AG08395 (cell line): ENCODE measurements at places on chromosomes 3 and 15.
A peak's percentile ranks its signal among the peaks of the same experiment; 100 is the strongest.

GRCh38 chr3:123372686-123373473 lies 76.0 kb downstream of the ADCY5 start:
- DNase-seq, result no peak

DNA sequence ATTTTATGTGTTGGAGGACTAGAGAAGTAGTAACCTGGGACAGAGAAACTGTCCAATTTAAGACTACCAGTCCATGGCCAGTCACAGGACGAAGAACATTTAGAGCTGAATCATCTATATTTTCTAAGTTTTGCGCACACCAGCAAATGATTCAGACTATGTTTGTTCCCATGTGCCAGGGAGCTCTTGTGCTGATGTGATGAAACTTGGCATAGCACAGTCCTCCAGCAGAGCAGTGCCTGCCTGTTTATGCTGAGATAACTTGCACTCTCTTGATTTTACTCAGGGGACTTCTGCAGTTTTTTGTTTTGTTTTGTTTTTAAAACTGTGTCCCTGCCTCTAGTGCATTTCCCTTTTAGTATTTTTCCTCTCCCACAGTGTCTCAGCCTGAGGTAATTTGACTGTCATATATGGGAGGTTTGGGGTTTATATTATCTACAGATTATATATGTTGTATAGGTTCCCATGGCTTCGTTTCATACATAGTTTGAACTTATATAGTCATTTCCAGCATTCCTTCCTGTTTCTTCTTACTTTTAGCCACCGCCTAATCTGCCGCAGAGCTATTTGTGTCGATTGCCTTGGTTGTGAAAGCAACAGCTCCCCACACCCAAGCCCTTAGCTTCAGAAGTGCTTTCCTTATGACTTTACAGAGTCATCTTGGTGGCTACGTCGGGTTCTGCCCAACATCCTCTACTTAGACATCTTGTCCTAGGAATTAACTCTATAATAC lies 45.5 kb downstream of the PPM1L start:
- peak; percentile 8 for DNase-seq

- DNase-seq, result no peak
Measured at GRCh38 chr3:24523988-24524727, 29.5 kb upstream of the THRB start.

GRCh38 chr3:26838026-26838425 lies 215.5 kb downstream of the LRRC3B start:
- DNase-seq, result no peak

GRCh38 chr3:82128271-82128670 lies 366.8 kb upstream of the GBE1 start:
- no peak for DNase-seq

GRCh38 chr3:29440413-29441305 lies 159.8 kb downstream of the RBMS3 start:
- DNase-seq, result peak; percentile 34

DNA sequence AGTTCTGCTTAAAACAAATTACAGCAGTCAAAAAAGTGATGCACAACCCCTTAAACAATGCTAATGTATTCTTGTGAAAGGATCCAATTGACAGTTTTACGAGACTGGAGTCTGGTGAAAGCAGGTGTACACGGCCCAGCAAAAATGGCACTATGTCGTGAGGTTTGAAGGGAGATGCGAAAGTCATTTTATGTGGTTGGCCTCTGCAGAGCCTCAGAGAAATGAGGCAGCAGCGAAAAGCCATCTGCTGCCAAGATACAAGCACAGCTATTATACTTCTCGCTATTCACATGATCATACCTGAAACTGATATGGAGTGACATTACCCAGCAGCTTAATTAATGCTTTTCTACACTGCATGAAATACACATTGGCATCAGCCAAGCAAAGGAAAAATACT lies 36.4 kb downstream of the MECOM start:
- DNase-seq, result no peak

GRCh38 chr3:136022529-136023263 lies 57.2 kb downstream of the PPP2R3A start:
- no peak for DNase-seq

DNA sequence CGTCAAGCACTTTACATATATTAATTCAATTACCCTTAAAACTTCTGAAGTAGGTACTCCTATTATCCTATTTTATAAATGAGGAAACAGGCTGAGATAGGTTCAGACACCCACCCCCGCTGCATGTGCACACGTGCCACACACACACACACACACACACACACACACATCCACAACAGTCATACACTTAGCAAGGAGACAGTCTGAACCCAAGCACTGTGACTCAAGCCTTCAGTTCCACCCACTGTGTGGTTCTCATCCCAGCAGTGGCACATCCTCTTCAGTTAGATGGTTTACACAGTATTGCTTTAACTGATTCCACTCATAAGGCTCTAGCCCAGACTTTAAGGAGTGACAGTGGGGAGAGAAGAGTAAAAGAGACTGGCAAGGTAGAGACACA lies 91.1 kb upstream of the FGF7 start:
- no peak for DNase-seq

- DNase-seq, result no peak
Measured at GRCh38 chr3:112228786-112229185, 65.2 kb downstream of the SLC9C1 start.

DNA sequence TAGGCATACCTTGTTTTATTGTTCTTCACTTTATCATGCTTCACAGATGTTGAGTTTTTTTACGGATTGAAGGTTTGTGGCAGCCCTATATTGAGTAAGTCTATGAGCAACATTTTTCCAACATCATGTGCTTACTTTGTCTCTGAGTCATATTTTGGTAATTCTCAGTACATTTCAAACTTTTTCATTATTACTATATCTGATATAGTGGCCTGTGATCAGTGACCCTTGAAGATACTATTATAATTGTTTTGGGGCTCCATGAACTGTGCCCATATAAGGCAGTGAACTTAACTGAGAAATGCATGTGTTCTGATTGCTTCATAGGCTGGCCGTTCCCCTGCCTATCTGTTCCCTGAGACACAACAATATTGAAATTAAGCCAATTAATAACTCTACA lies 42.8 kb upstream of the NSMCE3 start:
- DNase-seq, result peak; percentile 28

DNA sequence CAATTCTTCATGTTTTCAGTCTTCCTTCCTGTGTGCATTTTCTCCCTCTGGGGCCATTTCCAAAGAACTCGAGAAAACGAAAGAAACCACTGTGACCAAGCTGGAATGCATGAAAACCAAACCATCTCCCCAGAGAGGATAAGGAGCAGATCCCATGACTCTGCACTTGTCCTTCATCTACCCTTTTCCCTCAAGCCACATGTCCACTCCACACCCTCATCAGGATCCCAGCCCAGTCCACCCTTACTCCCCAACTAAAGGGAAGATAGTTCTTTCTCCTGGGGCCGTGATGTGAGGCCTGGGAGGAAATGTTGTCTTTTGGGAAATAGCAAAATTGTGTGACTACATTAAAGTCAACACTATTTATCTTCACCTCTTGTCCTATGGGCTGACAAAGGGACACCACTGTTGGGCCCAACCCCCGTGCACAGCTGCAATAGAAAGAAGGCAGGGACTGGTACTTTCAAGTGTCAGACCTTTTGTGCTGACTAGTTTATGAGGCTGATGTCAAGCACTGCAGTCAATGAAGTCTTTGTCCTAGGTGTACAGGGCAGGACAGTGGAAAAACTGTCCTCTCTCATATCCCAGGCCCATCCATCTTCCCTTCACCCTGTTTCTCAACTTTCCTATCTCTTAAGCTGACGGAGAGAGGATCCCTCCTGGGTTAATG lies 487.1 kb upstream of the NR2F2 start:
- DNase-seq, result peak; percentile 69

DNA sequence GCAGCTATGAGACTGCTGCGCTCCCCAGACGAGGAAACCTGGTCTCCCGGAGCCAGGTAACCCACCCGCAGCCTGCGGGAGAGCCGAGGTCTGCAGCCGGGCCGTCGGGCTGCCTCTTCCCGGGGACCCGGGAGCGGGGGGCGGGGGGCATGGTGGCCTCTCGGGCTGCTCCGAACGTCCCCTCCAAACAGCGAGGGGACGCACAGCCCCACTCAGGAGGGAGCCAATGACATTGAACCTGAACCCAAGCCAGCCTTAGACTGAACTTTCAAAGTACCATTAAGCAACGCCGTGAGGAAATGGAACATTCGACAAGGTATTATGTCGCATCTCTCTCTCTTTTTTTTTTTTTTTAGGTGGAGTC lies 29.8 kb upstream of the ALDH1A3 start:
- no peak for DNase-seq

DNA sequence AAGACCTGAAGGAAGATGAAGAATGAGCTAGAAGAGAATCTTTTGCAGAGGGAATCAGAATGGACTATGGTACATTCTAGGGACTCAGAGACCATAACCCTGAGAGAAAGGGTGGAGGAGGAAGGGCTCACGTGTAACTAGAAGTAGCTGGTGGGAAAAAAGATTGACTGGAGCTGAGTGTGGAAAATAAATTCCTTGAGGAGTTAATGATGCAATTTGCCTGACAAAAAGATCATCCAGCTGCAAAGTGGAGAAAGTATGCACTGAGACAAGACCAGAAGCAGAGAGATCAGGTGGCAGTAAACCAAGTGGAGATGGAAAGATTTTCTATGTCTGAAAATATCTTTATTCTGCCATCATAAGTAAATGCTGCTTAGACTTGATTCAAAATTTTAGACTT lies 52.9 kb upstream of the TBL1XR1 start:
- no peak for DNase-seq

GRCh38 chr3:187020376-187020775 lies 90.0 kb downstream of the ST6GAL1 start:
- no peak for DNase-seq

DNA sequence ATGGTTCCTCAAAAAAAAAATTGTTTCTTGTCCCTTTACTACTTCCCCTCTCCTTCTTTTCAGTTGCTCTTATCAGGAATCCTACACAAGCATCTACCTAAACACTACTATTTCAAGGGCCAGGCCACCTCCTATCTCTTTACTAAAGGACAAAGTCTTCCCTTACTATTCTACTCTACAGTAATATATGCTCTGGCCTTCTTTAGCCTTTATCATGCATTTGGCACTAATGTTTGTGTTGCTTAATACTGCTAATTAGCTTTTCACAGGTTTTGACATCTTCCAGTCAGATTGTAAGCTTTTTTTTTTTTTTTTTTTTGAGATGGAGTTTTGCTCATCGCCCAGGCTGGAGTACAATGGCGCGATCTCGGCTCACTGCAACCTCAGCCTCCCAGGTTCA lies 5.3 kb downstream of the CEP19 start:
- DNase-seq, result no peak

DNA sequence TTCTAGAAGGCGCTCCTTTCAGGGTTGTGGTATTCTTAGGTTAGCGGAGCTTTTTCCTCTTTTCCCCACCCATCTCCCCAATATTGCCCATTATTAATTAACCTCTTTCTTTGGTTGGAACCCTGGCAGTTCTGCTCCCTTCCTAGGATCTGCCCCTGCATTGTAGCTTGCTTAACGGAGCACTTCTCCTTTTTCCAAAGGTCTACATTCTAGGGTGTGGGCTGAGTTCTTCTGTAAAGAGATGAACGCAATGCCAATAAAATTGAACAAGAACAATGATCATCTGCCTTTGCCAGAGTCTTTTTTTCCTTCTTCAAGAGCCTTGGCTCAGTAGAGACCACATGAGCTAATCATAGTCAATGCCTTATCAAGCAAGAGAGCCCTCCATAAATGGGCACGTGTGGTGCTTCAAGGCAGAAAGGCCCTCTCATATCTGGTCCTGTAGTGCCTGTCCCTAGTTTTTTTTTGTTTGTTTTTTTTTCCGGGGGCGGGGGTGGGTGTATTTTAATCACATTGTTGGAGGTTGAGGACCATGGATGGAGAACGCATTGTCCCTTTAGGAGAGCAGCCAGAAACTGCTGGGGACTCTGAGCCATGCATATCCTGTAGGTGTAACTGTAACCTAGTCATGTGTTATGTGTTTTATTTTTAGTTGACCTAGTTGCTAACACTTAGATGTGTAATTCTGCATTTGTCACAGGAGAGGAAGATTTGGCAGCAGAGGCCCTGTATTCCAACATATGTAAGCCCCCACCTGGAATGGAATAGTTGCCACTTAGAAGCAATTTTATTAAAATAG lies 64.7 kb upstream of the ACAD9 start:
- DNase-seq, result no peak

- peak; percentile 63 for DNase-seq
Measured at GRCh38 chr15:69398491-69398891, 15.7 kb upstream of the KIF23 start.

DNA sequence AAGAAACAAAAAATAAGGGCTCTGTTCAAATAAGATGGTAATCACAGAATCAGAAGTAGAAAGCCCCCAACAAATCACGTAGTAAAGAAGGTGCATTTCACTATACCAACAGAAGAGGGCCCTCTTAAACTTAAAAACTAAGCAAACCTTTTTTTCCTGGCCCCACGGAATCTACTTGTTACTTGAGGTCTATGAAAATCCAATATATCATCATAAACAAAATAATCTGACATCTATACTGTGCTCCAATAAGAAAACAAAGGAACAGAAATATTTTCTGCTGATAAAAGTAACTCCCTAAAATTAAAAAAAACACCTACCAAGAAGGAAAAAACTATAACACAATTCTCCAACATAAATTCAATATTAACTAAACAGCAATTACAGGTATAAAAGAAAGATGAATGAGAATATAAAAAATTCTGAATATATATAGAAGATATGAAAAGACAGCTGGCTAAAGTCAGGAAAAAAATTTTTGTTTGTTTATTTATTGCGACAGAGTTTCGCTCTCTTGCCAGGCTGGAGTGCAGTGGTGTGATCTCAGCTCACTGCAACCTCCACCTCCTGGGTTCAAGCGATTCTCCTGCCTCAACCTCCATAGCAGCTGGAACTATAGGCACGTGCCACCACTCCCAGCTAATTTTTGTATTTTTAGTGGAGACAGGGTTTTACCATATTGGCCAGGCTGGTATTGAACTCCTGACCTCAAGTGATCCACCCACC lies 81.8 kb downstream of the CLASP2 start:
- peak; percentile 48 for DNase-seq

GRCh38 chr3:190099099-190099498 lies 21.6 kb downstream of the P3H2 start:
- DNase-seq, result no peak

GRCh38 chr3:105385819-105386508 lies 19.3 kb downstream of the ALCAM start:
- DNase-seq, result no peak

GRCh38 chr3:161230621-161231171 lies 9.6 kb downstream of the NMD3 start:
- DNase-seq, result no peak

- DNase-seq, result peak; percentile 89
Measured at GRCh38 chr3:39166134-39166710, 12.8 kb upstream of the CSRNP1 start.

DNA sequence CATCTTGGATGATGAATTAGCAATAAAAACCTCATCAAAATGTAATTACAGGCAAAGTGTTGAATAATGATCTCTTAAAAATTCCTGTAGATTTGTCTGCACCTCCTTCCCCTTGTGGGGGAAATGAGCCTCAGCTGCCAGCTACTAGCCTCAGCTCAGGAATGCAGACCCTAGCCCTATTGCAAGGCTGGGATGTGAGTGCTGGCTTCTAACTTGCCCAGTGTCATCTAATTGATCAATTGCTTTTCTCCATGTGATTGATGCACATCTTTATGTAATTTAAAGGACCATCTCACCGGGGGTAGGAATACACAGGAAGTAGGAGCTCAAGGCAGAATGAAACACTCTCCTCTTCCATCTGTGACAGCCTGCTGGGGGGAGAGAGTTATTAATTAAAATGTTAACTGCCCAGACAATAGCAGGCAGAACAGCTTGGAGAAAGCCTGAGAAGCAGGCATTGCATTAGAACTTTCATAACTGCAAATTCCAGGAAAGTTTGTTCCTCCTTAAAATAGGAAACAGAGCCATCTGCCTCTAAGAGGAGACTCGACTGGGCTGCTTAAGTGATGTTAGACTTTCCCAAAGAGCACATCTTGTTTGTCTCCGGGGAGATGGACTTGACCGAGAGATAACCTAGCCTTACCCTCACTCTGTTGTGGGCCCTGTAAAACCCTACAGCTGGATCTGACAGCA lies 69.6 kb downstream of the LRTM1 start:
- no peak for DNase-seq
